ENCODE measurements at places on chromosomes 13 and 19. TPM values are rescaled to one million over a fixed set of nuclear protein-coding genes. Genes with fewer than 3 reads are reported as not detected.

The JSRP1 gene
- total RNA-seq: not detected

The ARRDC5 gene
- not detected for total RNA-seq

The CLC gene
- total RNA-seq: not detected

The PIAS4 gene
- 47.9 TPM for total RNA-seq

The ZNF578 gene
- 16.8 TPM for total RNA-seq

The IGFL3 gene
- not detected for total RNA-seq

The CACNG8 gene
- total RNA-seq: 0.59 TPM

Measured in H7 (cell line).